ENCODE measurements at places on chromosomes 2 and 18.

DNA sequence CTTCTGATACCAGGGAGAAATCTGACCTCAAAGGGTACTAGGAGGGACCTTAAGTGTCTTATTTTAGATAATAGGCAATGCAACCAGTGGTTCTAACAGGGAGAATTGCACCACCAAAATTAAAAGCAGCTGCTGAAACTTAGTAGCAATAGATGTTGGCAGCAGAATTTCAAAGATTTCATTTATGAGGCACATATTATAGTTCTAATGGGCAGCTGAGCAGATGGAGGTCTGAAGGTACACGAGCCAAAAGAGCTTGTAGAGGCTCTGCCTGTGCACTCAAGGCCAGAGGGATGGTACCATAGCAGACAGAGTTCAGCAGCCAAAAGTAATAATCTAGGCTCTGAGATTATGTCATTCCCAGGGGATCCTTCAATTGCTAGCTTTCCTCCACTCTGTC, 87.3 kb upstream of the NCKAP5 start:
- no peak for DNase-seq

DNA sequence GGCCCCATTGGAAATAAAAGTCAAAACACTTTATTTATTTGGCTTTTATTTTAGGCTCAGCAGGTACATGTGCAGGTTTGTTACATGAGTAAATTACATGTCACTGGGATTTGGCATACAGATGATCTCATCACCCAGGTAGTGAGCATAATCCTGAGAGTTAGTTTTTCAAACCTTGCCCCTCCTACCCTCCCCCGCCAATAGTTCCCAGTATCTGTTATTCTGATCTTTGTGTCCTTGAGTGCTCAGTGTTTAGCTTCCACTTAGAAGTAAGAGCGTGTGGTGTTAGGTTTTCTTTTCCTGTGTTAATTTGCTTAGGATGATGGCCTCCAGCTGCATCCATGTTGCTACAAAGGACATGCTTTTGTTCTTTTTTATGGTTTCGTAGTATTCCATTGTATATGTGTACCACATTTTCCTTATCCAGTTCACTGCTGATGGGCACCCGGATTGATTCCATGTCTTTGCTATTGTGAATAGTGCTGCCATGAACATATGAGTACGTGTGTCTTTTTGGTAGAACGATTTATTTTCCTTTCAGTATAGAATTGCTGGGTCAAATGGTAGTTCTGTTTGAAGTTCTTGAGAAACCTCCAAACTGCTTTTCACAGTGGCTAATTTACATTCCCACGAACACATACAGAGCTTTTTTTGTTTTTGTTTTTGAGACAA, 47.9 kb downstream of the ARMC9 start:
- DNase-seq, result no peak

DNA sequence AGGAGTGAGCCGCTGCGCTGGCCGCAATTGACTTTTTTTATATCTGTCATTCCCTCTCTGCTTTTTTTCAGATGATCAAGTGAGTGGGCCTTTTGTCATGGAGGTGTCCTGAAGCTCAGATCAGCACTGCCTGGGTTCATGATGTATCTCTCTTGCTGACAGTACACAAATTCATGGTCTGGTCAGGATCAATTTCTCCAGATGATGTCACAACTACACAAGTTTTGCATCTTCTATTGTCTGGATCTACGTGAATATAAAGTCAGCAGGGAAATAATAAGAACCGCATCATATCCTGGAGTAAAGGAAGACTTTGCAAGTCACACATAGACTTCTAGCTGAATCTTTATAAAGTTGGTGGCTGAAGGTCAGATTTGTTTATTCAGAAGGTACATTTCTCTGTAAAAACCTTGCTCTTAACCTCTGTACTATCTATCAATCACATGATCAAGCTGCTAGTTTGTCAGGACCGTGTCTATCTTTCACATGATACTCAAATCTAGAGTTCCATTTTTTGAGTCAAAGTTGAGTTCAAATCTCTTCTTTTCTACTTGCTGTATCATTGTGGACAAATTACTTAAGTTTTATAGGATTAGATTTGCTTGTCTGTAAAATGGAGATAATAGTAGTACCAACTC, 13.1 kb upstream of the CD28 start:
- DNase-seq, result no peak

GRCh38 chr2:26979741-26980140, 9.3 kb downstream of the MAPRE3 start:
- DNase-seq, result no peak

DNA sequence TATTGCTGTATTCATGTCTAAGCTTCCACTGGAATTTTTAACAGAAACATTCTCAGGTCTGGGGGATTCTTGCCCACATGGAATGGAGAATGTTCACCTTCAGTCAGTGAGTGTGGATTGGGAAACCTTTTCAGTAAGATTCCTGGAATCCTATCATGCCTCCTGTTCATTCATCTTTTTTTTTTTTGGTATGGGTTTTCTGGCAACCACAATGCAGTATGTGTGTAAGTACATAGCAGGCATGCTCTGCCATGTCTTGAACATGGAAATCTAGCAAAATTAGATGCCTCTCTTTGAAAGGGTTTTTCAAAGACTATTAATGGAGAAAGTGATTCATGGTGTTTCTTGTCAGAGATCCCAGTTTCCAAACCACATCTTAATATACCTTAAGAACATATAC, 176.5 kb downstream of the LTBP1 start:
- no peak for DNase-seq

GRCh38 chr2:177302552-177302951, 38.0 kb upstream of the NFE2L2 start:
- no peak for DNase-seq

GRCh38 chr18:3691705-3692104, 241.7 kb downstream of the TGIF1 start:
- DNase-seq, result no peak

GRCh38 chr18:53991202-53991601, 233.3 kb downstream of the MBD2 start:
- no peak for DNase-seq

DNA sequence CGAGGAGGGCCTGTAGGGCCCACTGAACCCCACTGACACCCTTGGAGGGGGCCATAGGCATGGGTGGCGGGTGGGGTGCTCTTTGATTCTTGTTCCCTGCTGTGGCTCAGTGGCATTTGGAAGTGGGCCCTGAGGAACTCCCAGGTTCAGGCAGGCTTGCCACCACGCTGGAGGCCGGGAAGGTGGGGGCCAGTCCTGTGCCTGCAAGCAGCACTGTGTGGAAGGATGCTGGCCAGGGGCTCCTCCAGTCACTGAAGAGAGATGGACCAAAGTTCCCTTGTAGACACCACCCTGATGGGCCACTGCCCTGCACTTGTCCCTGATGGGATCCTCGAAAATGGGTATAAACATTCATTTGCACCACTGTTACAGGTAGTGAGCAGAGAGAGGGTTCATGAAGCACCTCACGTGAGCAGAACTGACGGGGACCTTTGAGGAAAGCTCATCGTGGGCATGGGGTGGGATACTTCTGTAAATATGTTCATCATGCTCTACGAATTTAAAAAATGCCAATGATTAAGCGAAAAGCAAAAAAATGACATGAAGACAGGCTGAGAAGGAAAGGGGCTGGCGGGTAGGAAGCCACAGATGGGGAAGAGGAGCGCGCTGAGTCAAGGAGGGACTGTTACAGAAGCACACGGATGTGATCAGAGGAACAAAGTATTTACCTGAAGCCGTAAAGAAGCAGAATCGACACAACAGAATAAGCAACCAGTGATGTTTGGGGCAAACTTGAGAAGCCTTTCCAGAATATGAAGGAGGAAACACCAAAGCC, 45.2 kb upstream of the ASB1 start:
- DNase-seq, result no peak

DNA sequence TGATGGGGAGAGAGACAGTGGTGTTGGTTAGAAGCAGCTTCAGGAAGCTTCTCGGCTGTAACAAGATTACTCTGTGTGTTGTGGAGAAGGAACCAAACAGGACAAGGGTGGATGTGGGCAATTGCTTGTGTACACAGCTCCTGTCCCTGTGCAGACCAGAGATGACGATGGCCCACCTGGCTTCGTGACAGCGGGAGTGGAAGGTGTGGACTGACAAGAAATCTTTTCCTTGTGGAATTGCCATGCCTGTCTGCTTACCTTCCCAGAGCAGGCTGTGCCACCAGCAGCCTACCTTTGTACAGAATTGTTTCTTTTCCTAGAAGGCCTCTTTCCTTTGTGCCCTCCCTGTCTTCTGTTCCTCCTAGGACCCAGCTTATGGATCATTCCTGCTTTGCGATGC, 93.8 kb downstream of the ITGB1BP1 start:
- DNase-seq, result no peak

DNA sequence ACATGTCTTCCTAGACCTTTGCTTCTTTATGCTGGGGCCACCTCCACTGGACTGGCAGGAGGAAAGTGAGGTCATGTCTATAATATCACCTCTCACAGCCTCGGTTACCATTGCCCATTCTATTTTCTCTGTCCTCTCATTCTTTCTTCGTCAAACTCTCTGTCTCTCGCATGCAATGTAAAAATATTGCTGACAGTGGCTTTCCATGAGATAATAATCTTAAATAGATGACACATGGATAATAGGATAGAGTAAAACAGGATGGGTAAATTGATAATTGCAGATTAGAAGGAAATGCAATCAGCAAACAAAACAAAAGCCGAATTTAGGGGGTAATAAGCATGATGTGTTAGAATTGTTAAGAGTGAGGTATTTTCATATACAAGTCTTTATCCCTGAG, 215.7 kb upstream of the PARD3B start:
- DNase-seq, result no peak

DNA sequence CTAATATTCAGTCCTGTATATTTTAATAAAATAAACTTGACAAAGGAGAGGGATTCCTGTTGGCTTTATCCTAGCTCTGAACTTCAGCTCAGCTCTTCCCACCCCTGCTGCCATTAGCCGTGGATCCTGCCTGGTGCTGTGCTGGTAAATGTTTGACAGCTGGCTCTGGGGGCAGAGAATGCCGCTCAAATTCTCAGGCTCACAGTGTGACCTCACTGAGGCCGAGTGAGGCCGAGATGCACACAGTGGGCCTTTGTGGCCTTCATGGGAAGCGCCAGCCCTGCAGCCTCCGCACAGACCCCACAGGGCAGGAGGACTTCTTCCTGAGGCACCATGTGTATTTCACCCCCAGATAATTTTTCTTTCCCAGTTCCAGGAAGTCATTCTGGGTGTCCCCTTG, 16.5 kb upstream of the FAHD2A start:
- DNase-seq, result no peak

DNA sequence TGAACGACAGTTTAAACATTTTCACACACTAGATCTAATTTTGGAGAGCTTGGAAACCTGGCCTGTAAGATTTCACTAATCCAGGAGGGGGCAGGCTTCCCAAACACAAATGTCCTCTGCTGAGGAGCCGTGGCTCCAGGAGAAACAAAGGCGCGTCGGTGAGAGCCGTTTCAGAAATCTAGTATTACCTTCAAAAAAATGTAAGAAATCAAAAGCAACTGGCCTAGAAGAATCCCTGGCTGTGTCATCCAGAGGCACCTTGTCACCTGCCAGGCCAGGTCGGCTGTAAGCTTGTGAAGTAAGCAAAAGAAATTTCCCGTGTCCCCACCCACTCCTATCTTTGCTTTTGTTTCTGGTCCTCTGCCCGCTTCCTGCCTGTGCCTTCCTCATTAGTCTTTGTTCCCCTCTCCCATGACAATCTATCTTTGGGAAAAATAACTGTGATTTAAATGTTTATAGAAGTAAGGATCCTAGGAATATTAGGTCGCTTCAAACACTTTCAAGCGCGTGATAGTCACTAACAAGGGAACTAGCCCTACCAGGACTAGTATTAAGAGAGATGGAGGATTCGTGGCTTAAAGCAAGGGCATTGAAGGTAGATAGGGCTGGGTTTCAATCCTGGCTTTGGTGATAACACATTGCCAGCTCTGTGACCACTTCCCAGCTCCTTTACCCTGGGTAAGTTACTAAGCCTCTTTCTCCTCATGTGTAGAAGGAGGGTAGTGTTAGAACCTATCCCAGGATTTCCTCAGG, 99.5 kb upstream of the STK39 start:
- peak; percentile 57 for DNase-seq

- DNase-seq, result no peak
Observed at GRCh38 chr2:88197732-88198131, 27.6 kb downstream of the THNSL2 start.

DNA sequence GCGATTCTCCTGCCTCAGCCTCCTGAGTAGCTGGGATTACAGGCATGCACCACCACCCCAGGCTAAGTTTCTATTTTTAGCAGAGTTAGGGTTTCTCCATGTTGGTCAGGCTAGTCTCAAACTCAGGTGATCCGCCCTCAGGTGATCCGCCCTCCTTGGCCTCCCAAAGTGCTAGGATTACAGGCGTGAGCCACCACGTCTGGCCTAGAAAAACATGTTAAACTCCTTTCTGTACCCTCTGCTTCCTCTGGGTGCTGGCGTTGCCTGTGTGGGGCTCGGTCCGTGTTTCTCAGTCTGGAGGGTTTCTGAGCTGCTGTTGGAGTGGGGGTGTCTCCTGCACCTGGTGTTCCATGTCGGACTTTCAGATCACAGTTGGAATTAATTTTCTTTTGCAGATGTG, 17.9 kb downstream of the LDLRAD4 start:
- DNase-seq, result no peak

DNA sequence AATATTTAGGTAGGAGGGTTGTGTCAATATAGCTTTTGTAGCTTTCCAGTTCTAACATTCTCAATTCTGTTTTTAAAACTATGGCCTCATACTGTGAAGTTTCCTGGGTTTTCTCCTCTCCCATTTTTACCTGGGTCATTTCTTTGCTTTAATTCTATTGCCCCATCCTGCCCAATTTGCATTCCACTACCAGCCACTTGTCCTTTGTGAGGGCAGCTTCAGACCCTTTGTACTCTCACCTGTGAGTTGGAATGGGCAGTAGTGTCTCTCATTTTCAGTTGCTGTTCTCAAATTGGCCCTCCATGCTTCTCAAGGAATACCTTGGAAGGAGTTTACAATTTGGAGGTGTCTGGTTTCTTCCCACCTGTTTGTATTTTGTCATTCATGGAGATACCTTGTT, 108.4 kb downstream of the CAMKMT start:
- DNase-seq, result no peak

DNA sequence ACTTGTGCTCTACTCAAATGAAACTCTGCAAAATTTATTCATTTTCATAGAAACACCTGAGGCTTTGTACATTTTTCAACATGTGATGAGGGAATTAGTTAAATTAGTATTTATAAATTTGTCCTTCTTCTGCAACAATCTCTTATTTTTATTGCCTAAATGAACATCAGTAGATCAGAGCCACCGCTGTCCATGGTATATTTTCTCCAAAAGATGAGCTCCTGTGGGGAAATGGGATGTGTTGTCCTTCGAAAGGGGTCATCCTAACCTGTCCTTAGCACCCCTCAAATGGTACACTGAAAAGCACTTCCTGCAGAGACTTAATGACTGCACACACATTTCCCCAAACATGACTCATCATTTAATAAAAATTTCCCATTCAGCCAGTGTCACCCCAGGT, 714.6 kb downstream of the MBD2 start:
- no peak for DNase-seq

GRCh38 chr2:226217191-226217590, 582.4 kb downstream of the IRS1 start:
- no peak for DNase-seq

GRCh38 chr2:240411261-240412160, 24.0 kb upstream of the GPC1 start:
- DNase-seq, result peak; percentile 10

Measured in Right ventricle myocardium superior (tissue), 1 donor.